ENCODE measurements at places on chromosomes 3 and 15.

- DNase-seq, result no peak
These were observed 7.7 kb downstream of the CRABP1 start for GRCh38 chr15:78347586-78348543.

DNA sequence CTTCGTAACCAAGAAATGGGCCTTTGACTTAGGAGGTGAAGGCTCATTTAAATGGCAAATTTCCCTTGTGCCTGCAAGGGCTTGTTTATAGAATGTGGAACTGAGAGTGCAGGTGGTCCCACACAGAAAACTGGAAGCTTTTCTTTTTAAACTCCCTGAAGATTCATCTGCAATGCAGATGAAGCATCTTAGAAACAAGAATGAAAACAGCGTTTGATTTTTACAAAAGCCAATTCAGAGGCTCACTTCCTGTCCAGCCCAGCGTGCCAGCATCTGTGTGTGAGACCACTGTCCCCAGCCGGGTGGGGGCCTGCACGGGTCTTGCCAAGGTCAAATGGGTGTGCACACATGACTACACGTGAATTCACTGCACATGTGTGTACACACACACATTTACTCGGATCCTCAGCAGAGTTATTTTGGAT, 94.7 kb downstream of the LINGO1 start:
- DNase-seq, result no peak

DNA sequence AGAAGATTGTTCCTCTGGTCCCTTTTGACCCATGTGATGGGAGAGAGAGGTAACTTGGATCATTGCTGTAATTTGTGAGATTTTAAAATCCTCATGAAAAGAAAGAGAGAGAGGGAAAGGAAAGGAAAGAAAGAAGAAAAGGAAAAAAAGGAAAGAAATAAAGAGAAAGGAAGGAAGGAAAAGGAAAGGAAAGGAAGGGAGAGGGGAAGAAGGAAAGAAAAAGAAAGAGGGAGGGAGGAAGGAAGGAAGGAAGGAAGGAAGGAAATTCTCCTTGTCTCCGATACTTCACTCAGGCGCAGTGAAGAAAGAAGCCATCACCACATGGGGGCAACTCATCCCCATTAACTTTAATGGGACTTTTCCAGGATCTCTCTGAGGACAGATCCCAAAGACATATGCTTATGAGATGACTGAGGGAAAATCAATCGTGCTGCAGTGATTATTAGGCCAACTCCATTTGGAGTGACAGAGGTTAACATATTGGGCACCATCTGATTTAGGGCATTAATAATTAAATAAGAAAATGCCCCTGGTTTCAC, 123.0 kb downstream of the MEGF11 start:
- no peak for DNase-seq

GRCh38 chr15:51629612-51630011, 7.0 kb upstream of the DMXL2 start:
- DNase-seq, result no peak

DNA sequence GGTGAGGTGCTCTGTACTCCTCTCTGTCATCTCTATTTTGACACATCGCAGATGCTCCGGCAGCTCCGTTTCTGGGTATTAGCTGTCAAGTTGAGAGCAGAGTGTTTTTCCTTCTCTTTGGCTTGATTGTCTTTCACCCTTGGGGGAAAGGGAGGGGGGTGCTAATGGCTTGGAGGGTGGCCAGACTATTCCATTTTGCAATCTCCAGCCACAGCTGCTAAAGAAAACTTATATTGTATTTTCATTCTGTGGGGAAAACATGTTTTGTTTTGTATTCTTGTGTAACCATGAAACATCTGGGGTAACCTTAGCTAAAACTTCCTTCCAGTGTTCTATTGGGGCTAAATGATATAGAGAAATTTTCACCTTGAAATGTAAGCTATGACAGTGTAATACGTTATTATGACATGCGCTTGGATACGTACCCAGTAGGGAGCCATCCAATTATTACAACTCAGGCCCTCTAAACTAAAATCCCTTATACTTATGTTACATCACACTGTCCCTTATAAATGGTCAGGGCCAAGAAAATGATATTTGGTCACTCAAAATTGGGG, 14.0 kb upstream of the LARP6 start:
- DNase-seq, result no peak

DNA sequence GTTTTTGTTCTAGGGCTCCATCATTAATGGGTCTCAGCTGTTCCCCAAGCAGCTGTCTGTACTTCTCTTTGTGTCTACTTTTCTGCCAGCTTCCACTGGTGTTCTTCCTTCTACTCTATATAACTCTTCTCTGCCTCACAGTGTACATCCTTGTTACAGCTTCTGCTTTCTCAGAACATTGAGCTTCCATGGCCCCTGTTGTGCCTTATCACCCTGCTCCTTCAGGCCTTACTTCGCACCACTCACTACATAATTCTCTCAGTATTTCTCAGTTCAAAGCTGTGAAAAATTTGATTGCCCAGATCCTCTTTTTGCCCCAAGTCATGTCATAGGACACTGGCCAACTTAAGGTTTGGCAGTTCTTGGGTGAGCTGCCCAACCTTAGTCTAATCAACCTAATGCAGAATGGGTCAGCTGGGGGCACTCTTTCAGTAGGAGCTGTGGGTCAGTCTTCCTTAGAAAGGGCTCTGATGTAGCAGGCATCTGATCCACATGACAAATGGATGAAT, 28.9 kb downstream of the CSTA start:
- no peak for DNase-seq

DNA sequence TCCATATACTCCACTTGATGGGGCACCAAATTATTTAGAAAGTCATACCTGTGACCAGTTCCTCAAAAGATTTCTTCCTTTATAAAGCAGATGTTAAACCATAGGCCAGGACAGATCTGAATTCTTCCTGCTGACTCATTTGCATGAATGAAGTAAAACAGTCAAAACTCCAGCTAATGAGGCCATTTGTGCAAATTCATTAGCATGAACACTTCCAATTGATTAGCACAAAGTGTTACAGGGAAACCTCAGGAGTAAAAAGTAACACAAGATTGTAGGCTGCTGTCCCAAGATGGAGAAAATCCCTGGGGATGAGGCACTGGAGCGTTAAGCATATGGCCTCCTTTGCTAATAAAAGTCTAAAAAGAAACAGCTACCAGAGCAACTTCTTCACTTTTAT, 149.8 kb downstream of the ZNF385D start:
- no peak for DNase-seq

- no peak for DNase-seq
These were observed 59.1 kb downstream of the RGMA start for GRCh38 chr15:93029836-93030429.

GRCh38 chr15:75646944-75647364, 758 bp upstream of the SNX33 start:
- no peak for DNase-seq

GRCh38 chr15:43552986-43553385, 35.6 kb downstream of the MAP1A start:
- no peak for DNase-seq

- no peak for DNase-seq
These were observed 84.9 kb downstream of the TIGIT start for GRCh38 chr3:114378760-114379159.

- no peak for DNase-seq
These were observed 10.0 kb upstream of the MANF start for GRCh38 chr3:51375136-51375535.

GRCh38 chr3:123792473-123793201, 91.5 kb downstream of the MYLK start:
- no peak for DNase-seq
